ENCODE measurements at places on chromosomes 7 and 10.
A peak's percentile ranks its signal among the peaks of the same experiment; 100 is the strongest.

DNA sequence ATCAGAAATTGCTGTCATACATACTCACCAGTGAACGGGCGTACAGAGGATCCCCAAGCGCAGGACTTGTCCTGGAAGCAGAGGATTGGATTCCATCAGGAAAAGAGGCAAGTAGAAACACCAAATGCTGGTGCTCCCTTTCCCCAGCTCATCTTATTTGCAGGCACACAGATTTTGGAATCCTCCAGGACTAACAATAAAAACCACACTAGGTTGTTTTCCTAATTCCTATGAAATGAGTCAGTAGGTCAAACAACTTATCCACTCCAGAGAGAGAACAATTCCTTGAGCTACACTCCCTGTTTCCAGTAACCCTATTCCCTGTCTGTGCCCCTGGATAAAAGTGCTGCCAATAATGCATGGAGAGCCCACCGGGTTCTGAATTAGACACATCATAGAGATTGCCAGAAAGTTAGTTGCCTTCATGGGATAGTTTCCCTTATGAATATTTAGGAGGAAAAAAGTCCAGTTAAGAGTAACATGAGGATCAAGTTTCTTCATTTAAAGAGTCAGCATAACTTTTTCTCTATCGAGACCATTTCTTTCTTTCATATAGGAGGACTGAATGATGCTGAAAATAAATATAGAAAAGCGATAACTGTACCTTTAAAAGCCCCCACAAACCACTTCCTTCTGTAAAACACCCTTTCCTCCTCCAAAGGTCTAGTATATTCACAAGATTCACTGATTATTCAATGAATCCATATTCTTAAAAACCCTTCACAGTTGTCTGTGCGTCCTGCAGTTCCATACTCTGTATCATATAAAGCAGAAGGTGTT, 178.3 kb upstream of the KLF14 start:
- no peak for DNase-seq

DNA sequence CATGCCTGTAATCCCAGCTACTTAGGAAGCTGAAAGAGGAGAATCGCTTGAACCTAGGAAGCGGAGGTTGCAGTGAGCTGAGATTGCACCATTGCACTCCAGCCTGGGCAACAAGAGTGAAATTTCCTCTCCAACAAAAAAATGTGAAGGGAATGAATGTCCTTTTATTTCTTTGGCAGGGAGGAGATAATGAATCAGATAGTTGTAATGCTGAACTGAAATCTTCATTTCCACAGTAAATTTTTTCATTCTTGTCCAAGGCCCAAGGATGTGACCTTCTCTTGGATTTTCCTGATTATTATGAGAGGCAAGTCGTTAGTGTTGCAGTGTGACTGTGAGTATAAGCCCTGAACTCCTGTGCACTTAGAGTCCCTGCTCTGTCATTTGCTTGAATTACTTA, 13.6 kb downstream of the STAMBPL1 start:
- no peak for DNase-seq

GRCh38 chr10:82609845-82610244, 734.9 kb downstream of the NRG3 start:
- peak; percentile 88 for DNase-seq

DNA sequence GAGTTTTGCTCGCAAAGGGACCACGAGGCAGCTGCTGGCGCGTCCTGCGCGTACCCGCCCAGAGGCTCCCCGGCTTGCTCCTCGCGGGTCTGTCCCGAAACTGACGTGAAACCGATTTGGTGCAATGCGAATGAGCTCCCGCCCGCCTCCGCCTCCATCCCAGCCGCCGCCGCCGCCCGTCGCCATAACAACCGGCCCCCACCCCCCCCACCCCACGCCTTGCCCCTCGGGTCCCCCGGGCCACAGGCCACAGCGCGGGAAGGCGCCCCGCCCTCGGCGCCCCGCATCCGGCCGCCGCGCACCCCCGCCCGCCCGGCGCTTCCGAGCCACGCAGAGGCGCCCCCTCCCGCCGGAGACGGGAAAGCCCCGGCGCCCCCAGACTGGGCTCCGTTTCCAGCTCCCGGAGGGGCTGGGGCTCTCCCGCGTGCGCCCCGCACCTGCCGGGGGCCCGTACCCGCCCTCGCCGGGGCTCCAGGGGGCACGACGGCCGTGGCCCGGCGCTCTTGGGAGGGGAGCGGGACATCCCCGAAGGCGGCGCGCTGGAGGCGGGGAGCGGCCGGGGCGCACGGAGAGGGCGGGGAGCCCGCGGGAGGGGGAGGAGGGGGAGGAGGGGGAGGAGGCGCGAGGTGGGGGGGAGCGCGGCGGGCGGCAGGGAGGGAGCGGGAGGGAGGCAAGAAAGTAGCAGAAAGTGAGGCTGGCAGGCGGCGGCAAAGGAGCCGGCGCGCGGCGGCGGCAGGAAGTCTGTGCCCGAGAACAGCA, at the start of gene CAMK1D:
Gene CAMK1D, plus strand, starts transcription at position 678 of the 759 bp plus-strand sequence.
- DNase-seq: peak; percentile 57

DNA sequence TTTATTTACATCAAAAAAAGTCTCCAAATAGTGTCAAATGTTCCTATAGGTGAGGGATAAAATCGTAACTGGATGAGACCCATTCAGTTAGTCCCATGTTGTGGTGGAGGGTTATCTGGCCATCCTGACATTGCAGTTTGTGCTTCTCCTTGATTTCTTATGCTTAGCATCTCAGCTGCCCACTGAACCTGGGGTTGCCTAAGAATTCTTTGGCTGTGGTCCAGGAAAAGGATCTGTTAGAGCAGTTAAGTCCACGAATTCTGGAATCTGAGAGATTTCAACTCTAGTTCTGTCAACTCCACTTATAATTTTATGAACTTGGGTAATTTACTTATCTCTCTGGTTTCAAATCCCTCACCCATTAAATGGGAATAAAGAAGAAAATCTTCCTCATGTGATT, 1673.4 kb downstream of the REEP3 start:
- DNase-seq: no peak

GRCh38 chr7:26099236-26099635, 52.8 kb upstream of the NFE2L3 start:
- DNase-seq: no peak

DNA sequence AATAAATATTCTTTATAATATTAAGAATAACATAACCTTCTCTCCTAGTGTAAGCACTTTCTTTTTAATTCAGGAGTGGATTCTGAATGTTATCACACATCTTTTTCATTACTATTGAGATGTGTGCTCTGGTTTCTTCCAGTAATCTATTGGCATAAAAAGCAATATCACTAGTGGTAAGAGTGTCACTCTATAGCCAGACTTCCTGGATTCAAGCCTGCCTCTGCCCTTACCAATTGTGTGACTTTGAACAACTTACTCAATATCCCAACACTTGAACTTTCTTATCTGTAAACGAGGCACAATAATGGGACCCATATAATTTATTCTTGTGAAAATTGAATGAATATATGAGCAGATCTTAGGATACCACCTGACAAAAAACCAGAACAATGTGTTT, 71.0 kb downstream of the SEM1 start:
- no peak for DNase-seq

DNA sequence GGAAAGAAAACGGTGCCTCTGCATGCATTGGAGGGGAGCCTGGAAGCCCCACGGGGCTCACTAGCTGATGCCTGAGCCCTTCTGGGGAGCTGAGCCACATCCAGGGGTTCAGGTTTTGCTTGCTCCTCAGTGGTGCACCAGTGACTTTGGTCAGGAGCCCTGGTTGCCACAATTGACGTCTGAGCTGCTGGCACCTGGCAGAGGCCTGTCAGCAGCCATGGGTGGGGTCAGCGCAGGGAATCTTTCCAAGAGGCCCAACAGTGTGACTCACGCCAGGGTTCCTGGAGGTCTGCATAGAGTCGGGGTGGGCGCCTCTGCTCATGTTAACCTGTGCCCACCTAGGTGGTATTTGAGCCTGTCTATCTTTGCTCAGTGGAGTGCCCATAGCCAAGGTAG, 138.7 kb downstream of the NEURL1 start:
- DNase-seq: no peak

- DNase-seq: no peak
These were observed 10.4 kb downstream of the FFAR4 start for GRCh38 chr10:93576888-93577287.

DNA sequence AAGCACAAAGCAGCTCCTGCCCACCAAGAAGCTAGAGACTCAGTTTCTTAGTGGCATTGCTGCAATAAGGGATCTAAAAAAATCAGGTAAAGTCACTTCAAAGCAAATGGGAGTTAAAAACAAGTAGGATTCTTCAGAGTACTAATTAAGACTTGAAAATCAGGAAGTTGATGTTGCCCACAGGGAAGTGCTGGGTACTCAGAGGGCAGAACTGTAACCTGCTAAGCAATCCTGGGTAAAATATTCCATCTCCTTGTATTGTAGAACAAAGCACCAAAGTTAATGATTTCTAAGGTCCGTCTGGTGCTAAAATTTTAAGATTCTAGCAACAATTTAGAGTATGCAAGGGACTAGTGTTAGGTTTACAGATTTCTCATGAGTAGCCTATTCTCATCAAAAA, 8.3 kb downstream of the PEX1 start:
- DNase-seq: no peak

GRCh38 chr7:494259-494687, 25.4 kb downstream of the PDGFA start:
- DNase-seq: no peak

DNA sequence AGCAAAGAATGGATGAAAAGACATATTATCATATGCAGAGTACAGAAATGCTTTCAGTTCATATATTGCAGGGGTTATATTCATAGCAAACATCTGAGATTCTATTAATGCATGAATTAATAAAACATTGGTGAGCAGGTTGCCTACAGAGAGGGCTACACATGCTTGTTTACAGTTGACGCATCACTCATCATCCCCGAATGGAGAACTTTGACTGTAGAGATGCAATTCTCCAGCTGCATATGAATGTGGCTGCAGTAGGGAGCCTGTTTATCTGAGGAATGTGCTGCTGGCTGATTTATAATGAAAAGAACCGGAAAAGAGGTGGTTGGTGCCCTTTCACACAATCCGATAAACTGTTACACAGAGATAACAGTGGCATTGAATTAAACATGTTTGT, 116.5 kb downstream of the GRM3 start:
- no peak for DNase-seq

GRCh38 chr10:69214666-69215131, 5.4 kb upstream of the HKDC1 start:
- no peak for DNase-seq

- no peak for DNase-seq
These were observed 8.5 kb upstream of the PRSS1 start for GRCh38 chr7:142740786-142741185.

DNA sequence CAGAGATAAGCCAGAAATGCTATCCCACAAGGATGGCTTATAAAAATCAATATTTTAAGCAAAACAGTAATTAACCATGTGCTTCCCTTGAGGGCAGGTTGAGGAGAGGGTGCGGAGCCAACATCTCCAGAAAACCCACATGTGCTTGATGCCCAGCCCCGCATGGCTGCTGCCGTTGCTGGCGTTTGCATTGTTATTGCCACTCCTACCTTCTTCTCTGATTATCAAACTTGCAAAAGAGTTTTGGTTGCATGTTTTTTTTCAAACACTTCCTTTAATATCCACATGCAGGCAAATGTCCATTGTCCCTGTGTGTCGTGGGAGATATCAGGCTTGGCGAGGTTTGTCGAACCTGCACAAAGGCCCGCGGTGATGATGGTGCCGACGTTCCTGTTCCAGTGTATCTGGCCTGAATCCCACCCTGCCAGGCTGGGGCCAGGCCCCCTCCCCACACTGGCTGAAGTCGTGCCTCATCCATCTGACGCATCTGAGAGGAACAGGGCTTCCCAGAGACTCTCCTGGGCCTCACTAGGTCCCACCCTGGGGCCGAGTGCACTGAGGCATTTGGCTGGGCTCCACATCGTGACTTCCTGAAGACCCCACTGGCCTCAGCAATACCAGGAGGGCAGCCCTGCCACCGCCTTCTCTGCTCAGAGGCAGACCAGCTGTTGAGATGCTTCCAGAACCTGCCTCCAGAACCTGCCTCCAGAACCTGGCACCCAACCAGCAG, 40.9 kb downstream of the TCERG1L start:
- no peak for DNase-seq

GRCh38 chr7:88243345-88243909, 23.6 kb upstream of the SRI start:
- DNase-seq: peak; percentile 75

DNA sequence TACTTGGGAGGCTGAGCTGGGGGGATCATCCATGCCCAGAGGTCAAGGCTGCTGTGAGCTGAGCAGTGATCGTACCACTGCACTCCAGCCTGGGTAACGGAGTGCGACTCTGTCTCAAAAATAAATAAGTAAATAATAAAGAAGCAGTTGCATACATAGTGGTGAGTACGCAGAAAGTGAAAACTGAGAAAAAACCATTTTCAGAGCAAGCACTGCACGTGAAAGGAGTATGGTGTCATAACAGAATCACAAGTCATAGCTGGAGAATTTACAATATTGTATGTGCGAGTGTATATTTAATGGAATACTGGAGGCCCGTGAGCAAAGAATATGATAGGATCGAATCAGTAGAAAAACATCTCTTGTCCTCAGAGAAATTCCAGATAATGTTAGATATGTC, 22.3 kb downstream of the KIAA1217 start:
- DNase-seq: no peak

- DNase-seq: peak; percentile 52
These were observed 141.3 kb upstream of the AGK start for GRCh38 chr7:141409801-141410329.

DNA sequence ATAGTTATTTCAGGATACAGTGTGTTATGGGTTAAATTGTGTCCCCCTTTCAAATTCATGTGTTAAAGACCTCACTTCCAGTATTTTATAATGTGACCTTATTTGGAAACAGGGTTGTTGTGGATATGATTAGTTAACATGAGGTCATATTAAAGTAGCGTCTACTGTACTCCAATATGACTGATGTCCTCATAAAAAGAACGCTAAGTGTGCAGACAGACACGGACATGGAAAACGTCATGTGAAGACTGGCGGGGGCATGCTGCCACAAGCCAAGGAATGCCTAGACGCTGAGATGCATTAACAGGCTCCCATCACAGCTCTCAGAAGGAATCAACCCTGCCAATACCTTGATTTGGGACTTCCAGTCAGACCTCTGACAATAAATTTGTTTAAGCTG, 1.5 kb upstream of the WDR37 start:
- DNase-seq: no peak

DNA sequence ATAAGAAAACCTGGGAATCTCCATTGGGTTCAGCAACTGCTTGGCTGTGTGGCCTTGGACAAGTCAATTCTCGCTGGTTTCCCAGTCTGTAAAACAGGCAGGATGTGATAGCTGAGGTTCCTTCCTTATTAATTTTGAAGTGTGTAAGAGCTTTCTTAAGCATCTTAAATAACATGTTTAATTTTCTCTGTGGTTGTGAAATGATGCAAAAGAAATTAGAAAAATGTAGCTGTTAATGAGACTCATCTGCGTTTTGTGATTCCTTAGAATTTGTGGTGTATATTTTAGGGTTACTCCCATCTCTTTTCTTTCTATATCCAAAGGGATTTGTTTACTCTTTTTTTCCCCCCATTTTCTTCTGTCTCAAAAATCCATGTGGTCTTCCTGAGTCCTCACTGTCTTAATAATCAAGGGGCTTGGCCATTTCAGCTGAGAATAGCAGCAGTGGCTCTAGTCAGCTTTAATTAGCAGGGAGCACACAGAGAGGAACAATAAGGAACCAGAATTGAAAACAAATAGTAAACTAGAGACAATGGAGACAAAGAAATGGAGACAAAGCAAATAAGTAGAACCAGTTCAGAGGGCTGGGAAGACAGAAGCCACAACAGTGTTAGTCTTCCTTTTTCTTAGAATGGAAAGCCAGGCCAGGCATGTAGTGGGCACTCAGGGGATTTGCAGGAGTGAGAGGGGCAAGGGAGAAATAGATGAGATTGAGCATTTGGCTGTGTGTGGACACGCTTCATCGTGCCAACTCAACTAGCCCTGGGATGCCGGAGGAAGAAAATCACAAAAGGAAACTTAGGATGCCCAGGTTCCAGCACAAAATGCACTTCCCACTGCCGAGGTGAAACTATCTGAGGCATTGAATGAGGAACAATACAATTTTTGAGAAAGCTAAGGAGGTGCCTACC, 93.9 kb downstream of the CHN2 start:
- peak; percentile 20 for DNase-seq

All from SK-N-DZ (cell line).